ENCODE measurements at places on chromosomes 3 and 15.
A peak's percentile ranks its signal among the peaks of the same experiment; 100 is the strongest.

GRCh38 chr15:100097342-100098127, 244.2 kb downstream of the ADAMTS17 start:
- DNase-seq, result no peak

GRCh38 chr3:105254154-105254553, 112.6 kb upstream of the ALCAM start:
- DNase-seq, result no peak

- DNase-seq, result no peak
Observed at GRCh38 chr3:66475386-66476020, 25.3 kb downstream of the LRIG1 start.

- no peak for DNase-seq
Observed at GRCh38 chr3:150291515-150291914, 116.6 kb upstream of the TSC22D2 start.

- DNase-seq, result no peak
Observed at GRCh38 chr3:24645047-24645446, 150.4 kb upstream of the THRB start.

- DNase-seq, result no peak
Observed at GRCh38 chr3:68931406-68932149, 769 bp downstream of the TAFA4 start.

GRCh38 chr3:134315286-134316106, 58.8 kb downstream of the AMOTL2 start:
- DNase-seq, result no peak

- DNase-seq, result peak; percentile 61
Observed at GRCh38 chr15:69666441-69666882, 213.8 kb downstream of the RPLP1 start.

DNA sequence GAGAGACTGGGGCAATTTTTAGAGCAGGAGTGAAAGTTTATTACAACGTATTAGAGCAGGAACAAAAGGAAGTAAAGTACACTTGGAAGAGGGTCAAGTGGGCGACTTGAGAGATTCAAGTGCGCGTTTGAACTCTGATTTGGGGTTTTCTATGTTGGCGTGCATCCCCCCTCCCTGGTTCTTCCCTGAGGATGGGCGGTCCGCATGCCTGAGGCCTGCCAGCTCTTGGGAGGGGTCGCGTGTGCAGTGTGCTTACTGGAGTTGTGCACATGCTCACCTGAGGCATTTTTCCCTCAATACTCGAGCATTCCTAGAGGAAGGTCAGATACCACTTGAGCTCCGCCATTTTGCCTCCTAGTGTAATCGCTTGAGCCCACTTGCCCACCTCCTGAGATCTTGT, 10.4 kb upstream of the CHAC1 start:
- DNase-seq, result no peak

GRCh38 chr15:86336051-86336788, 256.5 kb downstream of the AGBL1 start:
- DNase-seq, result no peak

DNA sequence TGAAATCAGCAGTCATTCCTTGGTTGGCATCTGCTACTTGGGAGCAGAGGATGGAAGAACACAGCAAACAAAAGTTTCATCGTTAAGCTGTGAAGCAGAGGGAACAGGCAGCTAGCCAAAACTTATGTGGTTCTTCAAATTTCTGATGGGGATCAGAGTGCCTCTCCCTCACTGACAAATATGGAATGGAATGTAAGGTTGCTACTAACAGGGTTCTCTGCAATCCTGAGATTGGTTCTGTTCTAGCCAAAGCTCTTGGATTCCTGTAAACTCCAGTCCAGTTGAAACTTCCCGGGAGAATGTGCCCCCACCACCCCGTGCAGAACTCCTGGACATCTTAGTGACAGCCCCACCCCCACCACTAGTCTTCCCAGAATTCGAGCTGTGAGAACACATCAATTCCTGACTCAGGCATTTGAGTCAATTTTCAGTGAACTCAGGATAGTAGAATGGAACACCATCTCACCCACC, 55.9 kb upstream of the PHLDB2 start:
- no peak for DNase-seq

GRCh38 chr3:123126031-123126430, 59.2 kb downstream of the PDIA5 start:
- DNase-seq, result no peak

GRCh38 chr15:85091990-85092389, 110.3 kb downstream of the PDE8A start:
- no peak for DNase-seq

- no peak for DNase-seq
Observed at GRCh38 chr3:29567501-29567900, 286.6 kb downstream of the RBMS3 start.

DNA sequence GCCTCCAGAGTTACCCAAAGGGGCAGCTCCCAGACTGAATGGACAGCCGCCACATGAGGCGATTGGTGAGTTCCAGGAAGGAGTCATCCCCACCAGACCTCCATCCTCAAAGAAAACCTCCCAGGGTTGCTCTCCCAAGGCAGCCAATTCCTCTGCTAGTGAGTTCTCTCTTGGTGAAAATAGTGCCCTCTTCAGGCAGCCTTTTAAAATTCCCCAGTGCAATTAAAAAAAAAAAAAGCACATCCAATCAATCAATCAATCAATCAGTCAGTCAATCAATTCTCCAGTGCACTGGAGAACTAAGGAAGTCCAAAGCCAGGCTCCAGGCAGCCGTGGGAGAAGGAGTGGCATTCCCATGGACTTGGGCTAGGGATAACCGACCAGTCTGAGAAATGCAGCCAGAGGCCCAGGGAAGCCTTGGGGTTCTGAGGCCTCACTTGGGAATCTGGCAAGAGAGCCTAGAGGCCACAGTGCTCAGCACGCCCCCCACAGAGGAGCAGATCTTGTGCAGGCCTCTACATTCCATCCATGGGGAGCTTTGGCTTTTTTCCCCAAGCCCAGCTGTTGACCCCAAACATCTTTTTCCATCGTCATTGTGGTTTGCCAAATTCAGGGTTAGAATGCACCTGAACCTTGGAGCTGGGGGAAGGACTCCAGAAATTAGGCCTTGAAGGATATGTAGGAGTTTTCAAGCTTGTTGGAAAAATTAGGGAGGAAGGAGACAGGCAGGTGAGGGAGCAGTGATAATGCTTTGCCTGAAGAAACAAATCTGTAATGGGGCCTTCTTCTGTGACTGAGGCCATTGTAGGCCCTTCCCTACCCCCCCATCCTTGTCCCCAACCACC, 4.8 kb downstream of the PAQR5 start:
- no peak for DNase-seq

DNA sequence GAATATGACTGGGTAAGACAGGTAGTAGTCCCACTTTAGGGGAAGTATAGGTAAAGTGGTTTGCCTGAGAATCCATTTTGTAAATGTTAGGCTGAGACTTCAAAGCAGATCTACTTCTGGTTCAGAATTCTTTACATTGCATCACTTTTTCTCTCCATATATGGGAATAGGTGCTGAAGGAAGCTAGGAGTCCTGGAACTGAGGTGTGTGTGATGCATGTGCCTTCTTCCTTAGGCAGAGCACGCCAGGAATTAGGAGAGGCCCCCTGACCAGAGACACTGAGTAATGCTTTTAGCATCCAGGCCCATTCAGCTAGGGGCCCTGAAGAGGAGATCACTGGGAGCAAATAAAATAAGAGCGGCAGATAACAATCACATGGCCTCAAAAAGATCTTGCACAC, 69.2 kb upstream of the DCP1A start:
- DNase-seq, result no peak

DNA sequence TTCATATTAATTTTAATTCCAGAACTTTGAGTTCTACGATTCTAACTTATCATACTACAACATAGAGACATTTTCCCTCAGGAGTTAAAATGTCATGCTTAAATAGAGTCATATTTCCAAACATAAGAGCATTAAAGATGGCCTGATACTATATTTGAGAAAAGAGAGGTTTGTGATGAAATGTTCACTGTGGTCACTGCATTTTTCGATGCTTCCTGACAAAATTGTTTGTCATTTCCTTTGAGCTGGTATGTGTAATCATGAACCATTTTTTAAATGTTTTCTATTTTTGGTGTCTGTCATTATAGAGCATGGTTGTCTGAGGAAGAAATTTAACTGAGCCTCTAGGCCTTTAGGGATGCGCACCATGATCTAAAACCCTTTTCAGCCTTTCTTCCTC, 721.4 kb upstream of the NR2F2 start:
- no peak for DNase-seq

GRCh38 chr15:29811691-29812383, 10.4 kb downstream of the TJP1 start:
- DNase-seq, result no peak

- peak; percentile 10 for DNase-seq
Observed at GRCh38 chr3:46670891-46671427, 22.5 kb downstream of the ALS2CL start.

- no peak for DNase-seq
Observed at GRCh38 chr3:172550347-172550943, 27.2 kb upstream of the TNFSF10 start.

DNA sequence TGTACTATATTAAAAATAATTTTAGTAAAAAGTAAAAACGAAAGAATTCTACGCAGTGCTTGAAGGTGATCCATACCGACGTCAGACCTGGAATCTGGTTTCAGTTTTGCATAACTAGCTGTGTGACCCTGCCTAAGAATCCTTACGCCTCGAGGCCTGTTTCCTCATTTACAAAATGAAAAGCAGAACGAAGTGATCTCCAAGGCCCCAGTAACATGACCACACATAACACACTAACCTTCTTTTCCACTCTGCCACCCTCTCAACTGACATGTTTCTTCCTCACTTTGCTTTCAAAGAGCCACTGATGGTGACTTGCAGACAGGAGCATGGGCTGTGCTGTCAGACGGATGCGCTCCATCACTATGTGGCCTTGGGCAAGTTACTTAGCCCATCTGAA, 4.8 kb downstream of the MESD start:
- peak; percentile 42 for DNase-seq

DNA sequence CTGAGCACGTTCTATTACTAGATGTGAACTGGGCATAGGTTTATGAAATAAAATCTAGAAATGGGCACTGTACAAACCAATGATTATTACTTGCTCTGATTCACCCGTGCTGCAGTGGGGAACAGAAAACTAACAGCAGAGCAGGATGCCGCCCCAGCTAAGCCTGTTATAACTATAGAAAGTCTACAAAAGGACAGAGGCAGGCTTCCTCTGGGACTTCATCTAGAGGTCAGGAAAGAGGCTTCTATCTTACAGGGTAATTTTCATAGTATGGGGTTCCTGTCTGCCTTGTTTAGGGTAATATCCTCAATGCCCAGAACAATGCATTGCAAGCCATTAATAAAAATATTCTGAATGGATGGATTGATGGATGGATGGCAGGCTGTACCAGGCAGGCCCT, 177.0 kb upstream of the TBL1XR1 start:
- DNase-seq, result no peak

DNA sequence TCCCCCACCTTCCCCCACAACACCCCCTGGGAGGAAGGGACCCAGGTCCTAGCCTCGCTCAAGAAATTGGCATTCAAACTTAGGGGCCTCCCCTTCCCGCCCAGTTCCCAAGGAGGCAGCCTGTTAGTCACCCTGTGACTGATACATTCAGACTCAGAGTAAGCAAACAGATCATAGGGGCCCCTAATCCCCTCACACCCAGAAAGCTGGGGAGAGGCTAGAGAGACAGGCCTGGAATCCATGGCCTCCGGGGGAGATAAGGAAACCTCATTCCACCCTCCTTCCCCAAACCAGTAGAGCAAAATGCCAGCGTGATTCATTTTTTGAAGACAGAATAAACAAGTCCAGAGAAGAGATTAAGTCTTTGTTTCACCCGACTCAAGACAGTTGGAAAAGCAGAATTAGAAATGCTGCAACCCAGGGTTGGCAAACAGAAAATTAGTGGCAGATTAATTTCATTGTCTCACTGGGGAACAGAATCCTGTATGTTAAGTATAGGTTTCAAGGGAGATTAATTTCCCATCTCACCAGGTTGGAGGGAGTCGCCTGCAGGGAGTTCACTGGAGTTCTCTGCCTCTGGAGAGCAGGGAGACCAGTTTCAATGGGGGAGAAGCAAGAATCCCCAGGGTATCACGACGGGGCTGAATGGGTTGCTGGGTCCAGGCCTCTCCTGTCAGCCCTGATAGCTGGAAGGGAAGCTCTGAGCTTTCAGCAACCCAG, 268.3 kb downstream of the UACA start:
- DNase-seq, result no peak

DNA sequence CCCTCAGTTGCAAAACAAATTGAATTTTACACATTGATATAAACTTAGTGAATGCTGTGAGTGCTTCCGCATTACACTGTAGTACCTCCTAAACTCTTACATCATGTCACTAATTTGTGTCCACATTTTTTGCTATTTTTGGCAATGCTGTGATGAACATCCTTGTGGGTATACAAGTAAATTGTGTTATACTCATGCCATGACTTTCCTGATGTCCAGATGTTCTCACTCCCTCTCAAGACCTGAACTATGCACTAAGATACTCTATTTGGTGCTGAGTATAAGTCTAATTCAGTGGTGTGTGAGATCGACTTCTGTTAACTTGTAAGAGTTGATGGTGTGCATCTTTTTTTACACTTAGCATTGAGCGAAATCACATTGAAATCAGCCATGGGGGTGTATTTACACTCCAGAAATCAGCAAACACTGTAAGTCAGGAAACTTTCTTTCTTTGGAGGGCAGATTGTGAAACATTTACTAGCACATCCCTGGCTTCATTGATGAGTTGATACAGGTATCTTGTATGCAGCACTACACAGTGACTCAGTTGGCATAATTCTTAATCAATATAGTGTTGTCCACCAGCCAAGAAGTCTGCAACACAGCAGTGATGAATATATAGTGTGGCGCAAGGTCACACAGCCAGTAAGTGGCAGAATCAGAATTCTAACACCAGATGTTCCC, 228.1 kb upstream of the RORA start:
- DNase-seq, result no peak

DNA sequence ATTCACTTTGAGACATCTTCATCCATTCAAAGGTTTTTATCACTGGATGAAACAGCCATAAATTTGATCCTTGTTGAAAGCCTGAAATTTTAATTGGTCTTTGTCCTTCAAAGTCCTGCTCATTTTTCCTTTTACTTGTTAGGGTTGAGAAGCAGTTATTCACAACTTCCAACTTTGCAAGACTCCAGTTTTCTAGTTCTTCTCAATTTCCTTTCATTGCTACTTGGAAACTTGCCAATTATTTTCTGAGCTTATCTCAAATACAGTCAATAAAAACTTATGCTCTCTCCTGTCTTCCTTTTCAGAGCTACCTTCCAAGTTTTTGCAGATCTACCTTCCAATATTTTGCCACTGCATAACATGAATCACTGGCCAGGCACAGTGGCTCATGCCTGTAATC, 23.7 kb upstream of the CD276 start:
- no peak for DNase-seq

DNA sequence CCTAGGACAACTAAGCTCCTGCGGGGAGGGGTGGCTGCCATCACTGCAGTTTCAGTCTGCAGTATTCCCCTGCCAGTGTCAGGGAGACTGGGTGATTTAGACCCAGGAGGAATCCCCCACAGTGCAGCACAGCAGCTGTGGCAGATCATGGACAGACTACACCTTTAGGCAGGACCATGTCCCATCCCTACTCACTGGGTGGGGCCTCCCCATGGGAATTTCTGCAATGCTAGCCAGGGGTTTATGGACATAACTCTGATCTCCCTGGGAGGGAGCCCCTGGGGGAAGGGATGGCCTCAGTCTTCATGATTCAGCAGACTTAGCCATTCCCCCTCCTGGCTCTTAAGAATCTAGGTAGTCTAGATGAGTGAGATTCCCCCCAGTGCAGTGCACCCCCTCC, 130.1 kb upstream of the STAC start:
- DNase-seq, result no peak

- no peak for DNase-seq
Observed at GRCh38 chr3:71469138-71469435, 114.4 kb downstream of the FOXP1 start.

GRCh38 chr3:161630794-161631193, 134.2 kb downstream of the OTOL1 start:
- DNase-seq, result no peak

GRCh38 chr3:194381460-194381875, 11.9 kb upstream of the LRRC15 start:
- DNase-seq, result no peak

All from CD4-positive, alpha-beta T cell treated with Interleukin-15 for 1 hour (primary cell).